ENCODE measurements at places on chromosomes 1 and 21. TPM values are rescaled to one million over a fixed set of nuclear protein-coding genes. Genes with fewer than 3 reads are reported as not detected.

DNA sequence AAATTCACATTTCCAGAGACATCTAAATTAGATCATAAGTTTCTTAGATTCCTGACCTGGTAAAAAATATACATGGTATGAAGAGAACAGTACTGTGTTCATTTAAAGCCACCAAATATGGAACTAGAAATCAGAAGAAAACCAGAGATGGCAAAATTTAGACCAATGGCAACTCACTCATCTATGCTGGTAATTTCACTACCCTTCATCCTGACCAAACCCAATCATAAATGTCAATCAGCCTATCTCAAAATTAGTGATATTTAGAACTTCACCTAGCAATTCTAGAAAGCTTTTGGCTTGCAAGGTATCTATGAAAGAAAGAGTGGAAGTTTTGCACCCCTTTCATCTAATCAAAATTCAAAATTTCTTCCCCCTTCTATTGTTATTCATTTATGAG lies 107.7 kb downstream of the NIBAN1 start:
- DNase-seq, result no peak

DNA sequence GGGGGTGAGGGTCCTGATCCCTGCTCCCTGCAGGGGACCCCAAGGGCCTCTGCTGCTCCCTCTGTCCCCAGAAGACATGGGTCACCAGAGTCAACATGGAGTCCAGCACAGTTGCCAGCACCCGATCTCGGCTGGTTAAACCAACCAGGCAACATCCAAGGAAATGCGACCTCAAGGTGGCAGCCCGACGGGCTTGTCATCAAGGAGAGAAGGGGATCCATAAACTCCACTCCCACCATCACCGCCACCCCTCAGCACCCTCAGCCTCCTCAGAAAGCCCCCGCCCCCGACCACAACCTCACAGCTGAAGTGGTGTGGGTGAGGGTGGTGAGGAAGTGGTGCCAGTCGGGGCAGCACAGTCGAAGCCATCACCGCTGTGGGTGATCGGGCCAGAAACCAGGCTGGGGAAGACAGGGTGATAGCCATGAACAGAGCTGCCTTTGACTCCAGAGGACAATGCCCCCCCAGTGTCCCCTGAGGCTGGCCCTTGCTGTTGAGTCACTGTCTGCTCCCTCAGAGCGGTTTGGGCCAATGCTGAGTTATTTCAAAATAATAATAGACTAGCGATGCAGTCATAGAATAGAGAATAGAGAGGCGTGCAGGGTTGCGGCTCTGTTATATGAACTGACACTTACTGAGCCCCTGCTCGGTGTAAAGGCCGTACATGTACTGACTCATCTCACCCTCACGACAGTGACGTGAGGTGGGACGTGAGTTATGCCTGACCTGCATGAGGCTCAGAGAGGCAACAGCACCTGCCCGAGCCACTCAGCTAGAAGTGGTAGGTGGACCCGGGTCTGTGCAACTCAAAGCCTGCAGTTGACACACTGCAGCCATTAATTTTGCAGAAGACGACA lies 88.7 kb upstream of the IFFO2 start:
- DNase-seq, result no peak

DNA sequence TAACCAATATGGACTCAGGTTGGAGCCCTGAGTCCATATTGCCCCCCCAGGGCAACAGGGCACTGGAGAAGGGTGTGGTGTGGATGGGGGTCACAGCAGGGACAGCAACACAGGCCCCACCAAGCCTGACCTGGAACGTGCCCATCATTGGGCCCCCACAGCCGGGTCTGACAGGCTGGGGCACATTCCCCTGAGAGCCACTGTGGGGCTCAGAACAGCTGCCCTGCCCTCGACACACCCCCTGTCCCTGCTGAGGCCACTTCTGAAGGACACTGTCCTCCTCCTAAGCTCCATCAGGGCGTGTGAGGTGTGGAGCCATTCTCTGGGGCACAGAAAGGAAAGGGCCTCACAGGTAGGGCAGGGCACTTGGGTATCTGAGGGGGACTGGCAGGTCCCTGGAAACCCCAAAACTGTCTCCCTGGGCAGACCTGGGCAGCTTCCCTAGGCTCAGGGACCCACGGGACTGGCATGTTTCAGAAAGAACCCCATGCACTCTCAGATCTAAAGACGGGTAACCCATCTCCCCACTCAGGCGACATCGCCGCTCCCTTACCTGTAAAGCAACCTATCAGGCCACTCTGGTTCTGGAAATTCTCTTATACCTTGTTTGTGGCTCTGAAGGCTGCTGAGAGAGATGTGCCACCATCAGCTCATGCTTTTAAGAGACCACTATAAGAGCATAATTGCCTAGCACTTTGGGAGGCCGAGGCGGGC lies 95.5 kb downstream of the DMRTB1 start:
- no peak for DNase-seq

DNA sequence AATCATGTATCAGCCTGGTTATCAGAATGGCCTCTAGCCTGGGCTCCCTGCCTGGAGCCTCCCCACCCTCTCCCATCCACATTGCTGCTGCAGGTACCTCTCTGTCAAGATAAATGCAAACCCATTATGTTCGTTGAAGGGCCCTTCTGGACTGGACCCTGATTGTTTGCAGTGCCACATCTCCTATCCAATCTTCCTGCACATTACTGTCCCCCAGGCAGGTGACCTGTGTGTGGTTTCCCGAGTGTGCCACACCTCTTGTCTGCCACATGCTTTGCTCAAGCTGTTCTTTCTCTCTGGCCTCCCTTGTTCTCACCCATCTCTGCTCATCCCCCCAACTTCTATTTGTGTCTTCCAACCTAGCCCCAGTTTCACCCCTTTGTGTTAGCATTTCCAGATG lies 32.4 kb downstream of the IER5 start:
- no peak for DNase-seq

OR2L8 gene
- total RNA-seq, result not detected

DNA sequence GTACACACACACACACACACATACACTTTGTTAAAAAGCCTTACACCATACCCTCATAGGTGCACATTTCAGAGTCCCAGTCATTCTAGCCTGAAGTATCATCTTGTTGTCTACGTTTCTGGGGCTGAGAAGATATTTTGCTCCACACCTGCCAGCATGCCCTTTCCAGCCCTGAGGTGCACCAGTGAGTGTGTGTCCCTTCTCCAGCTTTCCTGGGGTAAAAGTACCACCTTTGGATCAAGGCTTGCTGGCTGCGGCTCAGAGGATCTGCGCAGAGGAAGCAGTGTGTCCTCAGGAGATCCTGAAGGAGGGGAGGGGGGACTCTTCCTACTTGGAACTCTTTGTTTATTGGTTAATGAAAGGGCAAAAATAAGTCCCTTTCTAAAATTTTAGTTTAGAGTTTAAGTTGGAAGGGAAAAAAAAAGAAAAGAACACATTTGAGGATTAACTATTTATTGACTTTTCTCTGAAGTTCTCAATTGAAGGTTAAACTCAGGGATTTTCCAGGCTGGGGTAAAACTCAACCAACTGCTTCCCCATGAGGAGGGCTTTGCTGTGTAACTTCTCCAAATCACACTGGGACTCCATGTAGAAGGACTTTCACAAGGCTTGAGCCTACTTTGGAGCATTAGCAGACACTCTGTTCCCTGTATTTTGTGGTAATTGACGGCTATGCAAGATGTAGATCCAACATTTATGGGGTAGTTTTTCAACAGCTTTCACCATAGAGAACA lies 200.3 kb upstream of the SGIP1 start:
- DNase-seq, result peak; percentile 73

DNA sequence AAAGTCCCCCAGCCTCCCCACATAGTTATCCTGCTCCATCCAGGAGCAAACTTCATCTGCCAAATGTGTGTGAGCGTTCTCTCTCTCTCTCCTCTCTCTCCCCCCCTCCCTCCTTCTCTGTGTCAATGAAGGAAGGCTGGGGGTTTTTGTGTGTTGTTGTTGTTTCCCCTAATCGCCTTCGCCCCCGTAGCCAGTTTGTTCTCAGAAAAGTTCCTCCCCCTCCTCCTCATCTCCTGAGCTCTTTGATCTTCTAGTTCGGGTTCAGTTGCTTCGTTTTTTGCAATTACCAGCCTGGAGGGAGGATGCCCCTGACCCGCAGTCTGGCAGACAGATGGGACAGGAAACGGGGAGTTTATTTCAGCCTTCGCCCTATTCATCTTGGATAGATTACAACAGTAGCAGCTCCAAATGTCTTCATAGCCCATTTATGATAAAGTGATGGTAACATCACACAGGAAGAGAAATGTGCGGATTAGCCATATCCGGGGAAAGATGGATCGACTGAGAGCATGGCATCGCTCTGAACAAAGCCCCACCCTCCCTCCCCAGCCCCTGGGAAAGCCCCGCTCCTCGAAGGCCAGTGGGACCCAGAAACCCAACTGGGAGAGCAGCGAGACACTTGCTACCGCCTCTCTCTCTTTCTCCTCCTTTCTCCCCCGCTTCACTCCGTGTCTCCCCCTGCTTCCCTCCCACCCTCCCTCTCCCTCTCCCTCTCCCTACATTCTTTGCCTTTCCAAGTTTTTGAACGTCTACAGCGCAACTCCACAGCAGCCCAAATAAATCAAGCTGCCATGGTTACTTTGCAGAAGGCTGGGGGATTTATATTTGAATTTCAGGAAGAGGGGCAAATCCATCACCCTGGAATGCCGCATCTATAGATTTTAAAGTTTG lies 139.7 kb upstream of the ARHGEF16 start:
- DNase-seq, result no peak

GRCh38 chr1:234324821-234325220 lies 48.4 kb upstream of the COA6 start:
- no peak for DNase-seq

DNA sequence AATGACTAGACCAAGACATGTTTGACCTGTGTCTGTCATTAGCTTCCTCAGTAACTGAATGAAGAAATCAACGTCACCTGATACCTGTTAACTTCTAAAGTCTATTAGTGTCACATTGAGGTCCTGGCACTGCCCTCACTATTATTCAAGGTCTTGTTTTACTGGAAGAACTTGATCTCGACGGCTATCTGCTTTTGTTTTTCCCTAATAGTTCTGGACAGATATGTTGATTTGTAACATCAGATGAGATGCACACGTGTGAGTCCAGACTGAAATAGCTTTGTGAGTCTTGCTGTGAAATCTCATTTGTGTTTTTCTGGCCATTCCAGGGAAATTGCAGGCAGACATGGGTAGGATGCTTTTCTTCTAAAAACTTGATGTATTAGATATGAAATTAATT lies 159.2 kb downstream of the RYR2 start:
- peak; percentile 11 for DNase-seq

DNA sequence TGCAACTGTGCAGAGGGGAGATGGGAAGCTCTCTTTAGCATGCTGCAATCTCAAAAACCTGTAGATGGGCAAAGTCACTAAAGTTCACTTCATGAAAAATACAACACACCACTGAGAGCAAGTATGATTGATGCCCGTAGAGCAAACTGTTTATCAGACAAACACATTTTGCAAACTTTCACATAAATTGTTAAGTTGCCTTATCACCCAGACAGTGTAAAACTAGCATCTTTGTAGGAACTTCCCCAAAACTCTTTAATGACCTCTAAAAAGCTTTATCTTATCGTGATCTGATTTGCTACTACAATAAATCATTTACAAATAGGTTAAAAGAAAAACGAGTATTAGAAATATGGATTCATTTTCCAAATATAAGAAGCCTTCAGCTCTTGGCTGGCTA lies 391.0 kb downstream of the LMO4 start:
- no peak for DNase-seq

All from activated CD4-positive, alpha-beta T cell treated with anti-CD3 and anti-CD28 coated beads, Interleukin-2, amount 10 ng/mL, durations not matched to agents 24 days and 14 days (primary cell).